Suprapubic skin (tissue), 4 donors: ENCODE measurements at places on chromosomes 1 and 21.

GRCh38 chr1:7640920-7641585 is 130.0 kb upstream of the VAMP3 start:
- DNase-seq = no peak

GRCh38 chr1:58539553-58539952 is 7.0 kb downstream of the OMA1 start:
- DNase-seq = no peak

GRCh38 chr1:82515650-82516049 is 714.9 kb downstream of the ADGRL2 start:
- DNase-seq = no peak

DNA sequence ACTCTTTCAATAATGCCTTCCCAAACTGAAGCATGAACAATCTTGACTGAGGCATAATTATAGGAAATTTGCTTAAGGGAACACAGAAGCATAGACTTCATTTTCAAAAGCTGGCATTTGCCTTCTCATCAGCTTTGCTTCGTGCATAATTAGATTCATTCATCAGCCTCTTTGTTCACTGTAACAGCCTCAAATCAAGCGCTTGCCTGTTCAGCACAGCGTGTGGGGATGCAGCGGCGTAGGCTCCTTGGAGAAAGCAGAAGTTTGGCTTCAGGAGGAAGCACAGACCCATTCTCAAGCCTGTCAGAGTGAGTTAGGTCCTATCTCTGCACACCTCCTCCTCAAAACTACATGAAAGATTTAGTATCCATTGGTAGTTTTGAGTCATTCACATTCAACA is 246.4 kb upstream of the MAP1LC3C start:
- DNase-seq = no peak
